ENCODE measurements at places on chromosomes 7 and 10. TPM values are rescaled to one million over a fixed set of nuclear protein-coding genes. Genes with fewer than 3 reads are reported as not detected.

COBL gene
- 17.9 TPM for total RNA-seq

PTTG1IP2 gene
- not detected for total RNA-seq

NAT16 gene
- total RNA-seq, result not detected

SFTPD gene
- total RNA-seq, result 55.5 TPM

TSPAN15 gene
- 29.0 TPM for total RNA-seq

SORBS1 gene
- total RNA-seq, result 33.1 TPM

CALHM1 gene
- not detected for total RNA-seq

PON3 gene
- not detected for total RNA-seq

IDI2 gene
- not detected for total RNA-seq

C10orf67 gene
- not detected for total RNA-seq

CNPY1 gene
- total RNA-seq, result not detected

LMOD2 gene
- total RNA-seq, result not detected

GDF2 gene
- total RNA-seq, result not detected

SPDYE2B gene
- not detected for total RNA-seq

MIOS gene
- 50.8 TPM for total RNA-seq

HECTD2 gene
- total RNA-seq, result 19.7 TPM

MUC3A gene
- total RNA-seq, result 1.9 TPM

FAM204A gene
- total RNA-seq, result 49.0 TPM

C7orf57 gene
- total RNA-seq, result 0.43 TPM

NUTM2A gene
- 1.5 TPM for total RNA-seq

BCCIP gene
- 51.5 TPM for total RNA-seq

ANKRD1 gene
- total RNA-seq, result 105 TPM
